CD4-positive, alpha-beta T cell treated with Interleukin-17A for 4 hours (primary cell): ENCODE measurements at places on chromosomes 2 and 18.
A peak's percentile ranks its signal among the peaks of the same experiment; 100 is the strongest.

DNA sequence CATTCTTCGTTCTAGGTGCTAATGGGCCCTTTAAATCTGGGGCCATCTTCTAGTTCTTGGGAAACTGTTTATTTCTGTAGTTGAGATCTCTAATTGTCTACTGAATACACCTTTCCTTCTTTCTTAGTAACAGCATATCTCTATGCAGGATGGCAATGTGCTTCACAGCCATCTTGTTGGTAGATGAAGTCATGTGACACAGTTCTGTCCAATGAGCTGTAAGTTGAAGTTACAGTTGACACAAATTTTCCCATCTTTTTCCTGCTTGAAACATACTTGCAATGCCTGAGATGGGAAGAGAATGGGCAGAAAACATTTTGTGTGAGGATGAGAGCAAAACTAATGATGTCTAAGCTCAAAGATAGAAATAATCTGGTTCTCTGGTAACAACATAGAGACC is 57.3 kb upstream of the PHLPP1 start:
- no peak for DNase-seq

GRCh38 chr18:47528343-47528742 is 276.9 kb upstream of the SKOR2 start:
- no peak for DNase-seq

GRCh38 chr2:226336283-226336682 is 463.3 kb downstream of the IRS1 start:
- DNase-seq, result no peak

- DNase-seq, result no peak
Measured at GRCh38 chr18:59308938-59309260, 9.6 kb downstream of the CPLX4 start.

DNA sequence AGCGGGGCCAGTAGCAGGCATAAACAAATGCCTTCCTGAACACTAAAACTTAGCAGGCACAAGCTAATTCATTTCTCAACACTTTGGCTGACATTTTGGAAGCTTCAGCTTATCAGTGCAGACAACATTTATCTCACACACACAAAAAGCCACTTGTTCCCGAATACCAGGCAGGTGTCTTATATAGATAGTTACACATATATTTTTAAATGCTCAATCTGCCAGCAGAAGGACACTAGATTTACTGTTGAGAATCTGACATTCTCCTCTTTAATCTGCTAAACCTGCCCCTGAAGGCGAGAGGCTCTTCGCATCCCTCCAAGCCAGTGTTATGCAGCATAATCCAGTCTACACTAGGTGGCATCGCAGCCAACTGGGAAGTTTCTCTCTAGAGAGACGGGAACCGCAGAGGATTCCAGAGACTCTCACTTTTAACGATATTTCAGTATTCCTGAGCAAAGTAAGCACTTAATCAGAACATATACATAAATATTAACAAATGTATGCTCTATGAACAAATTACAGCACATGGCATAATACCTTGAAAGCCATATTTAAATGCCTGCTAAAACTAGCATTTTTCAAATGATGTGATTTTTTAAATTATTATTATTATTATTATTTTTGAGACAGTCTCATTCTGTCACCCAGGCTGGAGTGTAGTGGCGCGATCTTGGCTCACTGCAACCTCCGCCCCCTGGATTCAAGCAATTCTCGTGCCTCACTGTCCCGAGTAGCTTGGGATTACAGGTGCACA is 90.2 kb upstream of the SCG2 start:
- DNase-seq, result no peak

- DNase-seq, result no peak
Measured at GRCh38 chr2:48343571-48344440, 186.1 kb upstream of the STON1 start.

- no peak for DNase-seq
Measured at GRCh38 chr2:110802208-110802932, 70.0 kb downstream of the ACOXL start.

GRCh38 chr2:176139661-176140512 is 10.4 kb downstream of the HOXD8 start:
- no peak for DNase-seq

GRCh38 chr18:2612996-2613395 is 41.6 kb downstream of the NDC80 start:
- DNase-seq, result no peak

- DNase-seq, result no peak
Measured at GRCh38 chr18:40152859-40153258, 1802.2 kb upstream of the PIK3C3 start.

DNA sequence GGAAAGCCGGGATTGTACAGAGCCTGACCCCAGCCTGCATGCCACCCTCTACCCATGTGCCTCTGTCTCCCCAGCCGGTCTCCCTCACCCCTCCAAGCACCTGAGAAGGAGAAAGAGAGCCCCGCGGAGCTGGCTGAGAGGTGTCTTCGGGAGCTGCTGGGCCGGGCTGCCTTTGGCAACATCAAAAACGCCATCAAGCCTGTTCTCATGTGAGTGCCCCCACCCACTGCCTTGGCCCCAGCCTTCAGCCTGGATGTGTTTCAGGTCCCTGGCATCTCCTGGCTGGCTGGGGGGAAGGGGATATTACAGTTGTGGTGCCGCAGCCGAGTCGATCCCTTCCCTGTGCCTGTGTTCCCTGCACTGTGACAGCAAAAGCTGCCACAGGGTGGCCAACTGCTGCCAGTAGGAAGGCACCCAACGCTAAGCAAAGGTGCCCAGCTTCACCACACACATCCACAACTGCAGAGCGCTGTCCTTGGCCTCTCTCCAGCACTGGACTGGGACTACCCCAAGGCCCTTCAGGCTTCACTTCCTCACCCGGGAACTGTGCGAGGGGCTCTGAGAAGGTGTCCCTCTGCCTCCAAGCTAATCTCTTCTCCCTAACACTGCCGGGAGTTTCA is 38.4 kb downstream of the POMC start:
- DNase-seq, result no peak

GRCh38 chr2:61367177-61367576 is 103.7 kb downstream of the USP34 start:
- no peak for DNase-seq

DNA sequence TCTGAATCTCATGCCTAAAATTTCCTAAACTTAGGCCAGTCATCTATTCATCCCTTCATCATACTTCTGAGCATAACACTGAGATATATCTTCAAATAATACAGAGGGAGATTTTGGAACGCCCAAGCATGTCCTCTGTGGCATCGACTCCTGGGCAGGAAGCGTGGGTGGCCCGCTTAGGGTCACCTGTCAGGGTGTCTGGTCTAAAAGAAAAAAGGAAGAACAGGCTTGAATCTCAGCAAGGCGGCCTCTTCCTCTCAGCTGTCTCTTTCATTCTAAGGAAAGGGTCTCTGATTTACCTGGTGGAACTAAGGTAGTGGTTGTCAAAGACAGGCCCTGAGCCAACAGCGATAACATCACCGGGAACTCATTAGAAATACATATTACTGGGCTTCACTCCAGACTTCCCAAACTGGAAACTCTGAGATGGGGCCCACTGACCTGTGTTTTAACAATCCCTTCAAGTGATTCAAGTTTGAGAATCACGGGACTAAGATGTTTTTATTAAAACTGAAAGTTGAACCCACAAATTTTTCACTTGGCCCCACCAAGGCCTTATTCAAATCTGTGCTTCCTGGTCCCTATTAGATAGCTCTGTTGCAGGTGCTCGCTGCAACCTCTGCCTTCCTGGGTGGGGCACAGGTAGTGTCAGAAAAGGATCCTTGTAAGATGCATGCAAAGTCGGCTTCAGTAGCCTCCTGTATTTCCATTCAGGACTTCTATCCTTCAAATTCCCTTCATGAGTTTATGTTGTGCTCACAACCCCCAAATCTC is 162.3 kb upstream of the CCDC68 start:
- DNase-seq, result no peak

DNA sequence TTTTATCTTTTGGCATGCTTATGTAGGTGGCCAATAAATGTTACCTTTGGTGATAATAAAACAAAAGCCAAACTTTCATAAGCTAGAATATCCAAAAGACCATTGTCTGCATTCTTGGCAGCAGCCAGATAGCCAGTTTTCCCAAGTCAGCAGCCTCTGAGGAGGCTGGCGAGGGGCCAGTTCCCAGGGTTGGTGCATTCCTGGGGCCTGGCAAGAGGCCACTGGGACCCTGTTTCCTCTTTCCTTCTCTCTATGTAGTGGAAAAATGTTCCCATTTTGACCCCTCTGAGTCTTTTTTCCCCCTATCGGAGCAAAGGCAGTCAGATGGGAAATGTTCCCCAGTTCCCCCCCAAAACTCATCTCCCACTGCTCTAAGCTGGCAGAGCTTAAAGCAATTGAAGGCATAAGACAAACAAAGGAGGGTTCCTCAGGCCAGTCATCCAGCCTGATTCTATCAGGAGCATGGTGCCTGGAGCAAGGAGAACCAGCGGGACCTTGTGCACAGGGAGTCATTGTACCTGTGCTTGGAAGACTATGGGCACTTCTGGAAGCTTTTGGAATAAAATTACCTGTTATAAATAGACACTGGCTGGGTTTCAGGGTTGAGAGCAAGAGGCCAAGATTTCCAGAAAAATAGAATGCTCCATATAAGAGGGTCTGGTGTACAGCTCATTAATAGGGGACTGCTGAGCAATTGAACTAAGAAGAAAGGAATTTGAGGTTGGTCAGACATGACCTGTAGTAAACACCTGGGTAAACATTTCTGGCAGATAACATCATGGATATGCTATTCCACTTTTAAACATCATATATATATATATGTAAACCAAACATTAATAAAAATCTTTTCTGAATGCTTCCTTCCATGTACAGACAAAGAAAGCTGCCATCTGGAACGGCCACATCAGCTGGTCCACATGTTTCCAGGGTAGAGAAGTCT is 63.4 kb downstream of the NCKAP5 start:
- DNase-seq, result no peak

- DNase-seq, result no peak
Measured at GRCh38 chr2:108870069-108870644, 83.6 kb downstream of the CCDC138 start.

DNA sequence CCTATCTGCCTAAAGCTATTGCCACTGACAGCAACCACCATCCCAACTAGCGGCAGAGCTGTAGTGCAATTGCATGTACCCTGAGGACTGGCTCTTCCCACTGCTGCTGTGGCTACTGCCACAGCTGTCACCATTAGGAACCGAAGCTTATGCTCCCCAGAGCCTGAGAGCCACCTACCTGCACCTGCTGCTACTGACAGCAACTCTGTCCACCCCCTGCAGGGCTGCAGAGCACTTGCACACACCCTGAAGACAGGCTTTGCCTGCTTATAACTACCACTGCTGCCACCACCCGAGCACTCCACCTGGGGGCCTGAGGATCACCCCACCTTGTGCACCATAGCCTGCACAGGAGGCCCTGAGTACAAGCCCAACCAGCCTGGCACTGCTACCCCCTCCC is 217.6 kb upstream of the FOSL2 start:
- DNase-seq, result no peak

DNA sequence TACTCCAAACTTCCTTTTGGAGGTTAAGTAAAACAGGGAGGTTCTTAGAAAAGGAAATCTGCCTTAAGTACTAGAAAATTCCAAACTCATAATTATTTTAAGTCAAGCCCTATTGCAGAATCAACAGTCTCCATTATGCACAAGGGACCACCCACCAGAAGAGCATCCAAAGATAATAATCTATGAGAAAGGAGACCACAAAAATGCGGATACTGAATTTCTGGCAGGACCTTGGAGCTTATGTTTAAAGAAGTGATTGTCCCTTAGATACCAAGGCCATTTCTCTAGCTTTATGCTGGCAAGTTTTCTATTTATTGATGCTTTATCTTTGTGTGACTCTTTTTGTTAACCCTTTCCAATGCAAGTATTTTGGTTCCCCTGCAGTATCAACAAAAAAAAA is 404.0 kb upstream of the MMADHC start:
- no peak for DNase-seq

DNA sequence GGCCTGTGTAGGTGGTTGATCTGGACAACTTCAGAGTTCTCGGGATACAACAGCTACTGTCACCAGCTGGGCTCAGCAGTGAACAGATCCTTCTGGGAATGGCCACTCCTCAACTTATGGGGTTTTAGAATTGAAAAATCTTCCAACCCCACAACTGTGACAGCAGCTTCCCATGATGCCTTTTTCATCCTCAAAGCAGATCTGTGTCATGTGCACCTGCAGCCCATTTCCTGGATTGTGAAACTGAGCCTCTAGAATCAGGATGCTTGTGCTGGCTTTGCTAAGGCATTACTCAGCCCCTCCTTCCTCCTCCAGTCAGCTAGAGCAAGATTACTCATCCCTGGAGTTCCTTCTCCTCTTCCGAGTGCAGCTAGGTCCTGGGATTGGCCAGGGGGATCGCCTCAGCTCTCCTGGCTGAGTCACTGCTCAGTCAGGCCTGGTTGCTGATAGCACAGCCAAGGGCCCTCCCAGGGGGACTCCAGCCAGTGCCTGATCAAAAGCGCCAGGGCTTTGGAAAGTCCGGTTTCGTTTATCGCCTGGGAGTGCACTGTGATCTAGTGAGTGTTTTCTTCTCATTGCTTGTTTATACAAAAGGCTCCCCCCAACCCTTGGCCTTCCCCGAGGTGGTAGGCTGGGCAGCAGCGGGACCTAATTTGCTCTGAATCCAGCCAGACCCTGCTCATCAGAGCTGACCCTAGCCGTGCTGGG is 2.4 kb upstream of the LPIN1 start:
- DNase-seq, result peak; percentile 77

- DNase-seq, result no peak
Measured at GRCh38 chr2:127066942-127067341, 40.0 kb downstream of the BIN1 start.

DNA sequence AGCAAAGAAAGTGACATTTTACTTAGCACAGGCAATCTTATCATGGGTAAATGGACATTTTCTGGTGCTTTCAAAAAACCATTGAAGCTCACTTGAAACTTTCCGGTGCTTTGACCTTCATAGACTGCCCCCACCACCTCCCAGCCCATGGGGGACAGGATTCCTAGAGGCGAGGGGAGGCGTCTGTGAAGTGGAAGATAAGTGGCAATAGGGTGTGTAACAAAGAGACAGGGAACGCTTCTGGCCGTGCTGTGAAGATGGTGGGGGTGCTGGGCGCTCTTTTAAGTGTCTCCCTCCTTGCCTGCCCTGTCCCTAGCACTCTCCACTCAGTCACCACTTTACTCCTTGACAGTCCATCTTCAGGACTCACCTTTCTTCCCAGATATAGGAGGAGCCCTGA is 23.4 kb upstream of the GMPPA start:
- no peak for DNase-seq

GRCh38 chr2:42614838-42615237 is 46.4 kb downstream of the MTA3 start:
- DNase-seq, result no peak

DNA sequence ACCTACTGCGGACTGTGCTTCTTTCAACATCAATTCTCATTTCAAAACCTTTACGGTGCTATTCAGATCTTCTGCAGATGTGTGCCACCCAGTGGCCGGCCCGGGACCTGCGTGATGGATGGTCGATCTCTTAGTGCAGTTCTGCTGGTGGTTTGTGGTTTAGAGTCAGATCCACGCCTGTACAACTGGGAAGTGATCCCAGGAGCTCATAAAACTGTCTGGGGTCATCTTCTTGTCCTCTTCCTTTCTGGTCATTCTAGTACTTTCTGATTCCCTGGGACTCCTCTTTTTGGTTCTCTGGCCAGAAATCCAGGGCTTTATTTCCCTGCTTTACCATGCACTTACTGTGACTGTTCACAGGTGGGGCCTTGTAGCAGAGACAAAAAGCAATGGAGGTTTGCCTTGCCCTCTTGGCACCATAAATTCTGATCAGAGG is 15.8 kb upstream of the SELENOI start:
- DNase-seq, result peak; percentile 87

GRCh38 chr2:3212984-3213383 is 164.6 kb downstream of the EIPR1 start:
- no peak for DNase-seq

- no peak for DNase-seq
Measured at GRCh38 chr2:140604788-140605187, 1526.0 kb downstream of the LRP1B start.

GRCh38 chr2:28678175-28678855 is 73.3 kb upstream of the PPP1CB start:
- no peak for DNase-seq
